GM12891 (cell line): ENCODE measurements at places on chromosomes 7 and 10.
A peak's percentile ranks its signal among the peaks of the same experiment; 100 is the strongest.

GRCh38 chr10:89382757-89383156 lies 4.9 kb downstream of the IFIT1B start:
- DNase-seq, result no peak

GRCh38 chr10:44183667-44184632 lies 200.9 kb downstream of the CXCL12 start:
- DNase-seq, result no peak

DNA sequence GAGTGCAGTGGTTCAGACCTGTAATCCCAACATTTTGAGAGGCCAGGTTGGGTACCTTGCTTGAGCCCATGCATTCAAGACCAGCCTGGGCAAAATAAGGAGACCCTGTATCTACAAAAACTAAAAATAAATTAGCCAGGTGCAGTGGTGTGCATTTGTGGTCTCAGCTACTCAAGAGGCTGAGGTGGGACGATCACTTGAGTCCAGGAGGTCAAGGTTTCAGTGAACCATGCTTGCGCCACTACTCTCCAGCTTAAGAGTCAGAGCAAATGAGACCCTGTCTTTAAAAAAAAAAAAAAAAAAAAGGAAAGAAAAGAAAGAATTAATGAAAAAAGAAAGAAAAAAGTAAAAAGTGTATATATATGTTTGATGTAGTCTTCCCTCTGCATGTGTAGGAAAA lies 24.7 kb downstream of the MICU1 start:
- DNase-seq, result no peak

DNA sequence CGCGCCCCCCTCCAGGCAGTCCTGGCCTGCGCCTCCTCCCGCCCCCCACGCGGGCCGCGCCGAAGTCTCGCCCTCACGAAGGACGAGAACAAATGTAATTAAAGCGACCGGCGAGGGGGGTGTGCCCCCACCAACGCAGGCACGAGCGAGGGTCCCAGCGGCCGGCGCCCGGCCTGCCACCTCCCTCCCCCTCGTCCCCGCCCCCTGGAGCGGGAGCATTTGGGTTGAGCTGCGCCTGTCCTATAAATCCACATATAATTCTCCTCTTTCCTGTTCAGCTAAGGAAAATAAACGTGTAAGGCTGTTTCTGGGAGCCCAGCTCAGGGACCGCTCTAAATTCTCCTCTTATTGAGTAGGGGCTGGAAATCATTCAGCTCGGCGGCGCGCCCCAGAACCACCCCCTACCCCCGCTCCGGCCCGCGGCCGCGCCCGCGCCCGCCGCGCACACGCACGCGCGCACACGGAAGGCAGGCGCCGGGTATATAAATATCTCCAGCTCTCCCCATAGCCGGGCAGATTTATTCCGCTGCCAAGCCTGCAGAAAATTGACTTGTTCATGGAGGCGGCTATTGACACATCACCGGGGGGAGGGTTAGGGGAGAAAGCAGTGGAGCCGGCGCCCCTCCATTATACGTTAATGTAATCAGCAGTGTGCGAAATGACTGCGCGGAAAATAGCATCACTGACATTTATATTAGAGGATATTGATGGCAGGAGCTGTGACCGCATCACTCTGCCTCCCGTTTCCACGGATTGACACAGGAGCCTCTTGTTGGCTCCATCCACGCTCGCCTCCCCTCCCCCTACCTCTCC lies 61.6 kb upstream of the BTRC start:
- no peak for DNase-seq

GRCh38 chr7:130013241-130013640 lies 37.9 kb downstream of the ZC3HC1 start:
- no peak for DNase-seq

DNA sequence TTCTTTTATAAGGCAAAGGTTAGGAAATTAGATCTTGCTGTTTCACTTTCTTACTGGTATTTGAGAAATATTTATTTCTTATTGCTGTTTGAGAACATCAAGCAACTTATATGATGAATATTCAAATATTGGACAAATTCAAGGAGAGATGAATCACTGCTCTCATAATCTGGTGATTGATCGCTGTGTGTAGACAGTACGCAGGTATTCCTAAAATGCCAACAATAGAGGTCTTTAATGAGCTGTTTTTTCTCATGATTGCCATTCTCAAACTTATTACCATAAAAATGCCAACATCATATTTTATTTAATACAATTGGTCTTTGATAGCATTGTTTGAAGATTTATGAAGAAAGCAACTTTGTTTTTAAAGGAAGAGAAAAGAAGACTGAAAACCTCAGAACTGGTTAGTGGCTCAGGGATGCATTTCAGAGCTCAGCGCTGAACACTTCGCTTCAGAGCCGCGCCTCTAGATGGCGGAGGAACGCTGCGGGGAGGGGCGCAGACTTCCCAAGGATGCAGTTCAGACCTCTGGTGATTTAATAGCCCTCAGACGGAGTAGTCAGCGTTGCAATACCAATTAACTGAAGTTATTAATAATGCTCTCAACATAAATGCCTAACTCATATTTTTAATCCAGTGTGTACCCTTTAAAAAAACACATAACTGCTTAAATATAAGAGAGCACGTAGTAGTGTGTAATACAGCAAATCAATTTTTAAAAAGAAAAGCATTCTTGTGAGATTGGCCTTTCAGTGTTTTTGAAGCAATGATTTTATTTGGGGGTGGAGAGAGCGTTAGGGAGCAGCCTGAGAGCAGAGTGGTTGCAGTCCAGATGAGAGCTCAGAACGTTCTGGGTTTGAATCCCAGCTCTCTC lies 38.5 kb upstream of the STEAP4 start:
- no peak for DNase-seq

DNA sequence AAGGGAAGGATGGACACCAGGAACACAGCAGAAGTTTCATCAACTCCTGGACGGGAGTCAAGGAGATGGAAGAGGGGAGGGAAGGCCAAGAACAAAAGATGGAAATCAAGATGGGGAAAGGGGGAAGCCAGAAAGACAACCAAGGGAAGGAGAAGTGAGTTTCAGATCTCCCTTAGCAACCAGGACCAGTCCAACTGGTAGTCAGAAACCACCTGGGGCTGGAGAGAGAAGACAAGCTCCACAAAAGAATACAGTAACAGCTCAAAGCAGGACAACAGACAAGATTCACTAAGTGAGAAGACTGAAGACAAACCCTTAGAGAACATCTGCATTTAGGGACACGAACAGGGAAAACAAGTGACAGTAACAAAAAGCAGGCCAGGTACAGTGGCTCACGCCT lies 30.6 kb downstream of the CDCA7L start:
- no peak for DNase-seq

- DNase-seq, result no peak
Measured at GRCh38 chr10:30070001-30070685, 10.8 kb upstream of the JCAD start.

GRCh38 chr7:36668750-36669149 lies 55.5 kb downstream of the AOAH start:
- no peak for DNase-seq

DNA sequence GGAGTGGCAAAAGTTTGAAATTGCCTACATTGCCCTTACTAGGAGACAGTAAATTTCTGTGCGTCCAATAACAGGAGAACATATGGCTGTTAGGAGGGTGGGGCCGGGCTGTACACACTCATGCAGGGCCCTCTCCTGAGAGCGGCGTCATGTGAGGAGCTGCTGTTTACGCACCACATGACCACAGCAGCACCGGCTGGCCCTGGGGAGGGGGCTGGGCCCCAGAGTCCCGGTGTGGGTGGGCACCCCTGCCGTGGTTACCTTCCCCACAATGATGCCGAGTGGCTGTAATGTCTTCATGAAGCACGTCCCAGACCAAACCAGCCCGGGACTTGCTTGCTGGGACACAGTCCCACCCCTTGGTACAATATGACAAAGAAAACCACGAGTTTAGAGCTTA lies 308.7 kb downstream of the DNAJB6 start:
- no peak for DNase-seq

GRCh38 chr10:133364645-133365431 lies 7.0 kb upstream of the FUOM start:
- DNase-seq, result no peak

DNA sequence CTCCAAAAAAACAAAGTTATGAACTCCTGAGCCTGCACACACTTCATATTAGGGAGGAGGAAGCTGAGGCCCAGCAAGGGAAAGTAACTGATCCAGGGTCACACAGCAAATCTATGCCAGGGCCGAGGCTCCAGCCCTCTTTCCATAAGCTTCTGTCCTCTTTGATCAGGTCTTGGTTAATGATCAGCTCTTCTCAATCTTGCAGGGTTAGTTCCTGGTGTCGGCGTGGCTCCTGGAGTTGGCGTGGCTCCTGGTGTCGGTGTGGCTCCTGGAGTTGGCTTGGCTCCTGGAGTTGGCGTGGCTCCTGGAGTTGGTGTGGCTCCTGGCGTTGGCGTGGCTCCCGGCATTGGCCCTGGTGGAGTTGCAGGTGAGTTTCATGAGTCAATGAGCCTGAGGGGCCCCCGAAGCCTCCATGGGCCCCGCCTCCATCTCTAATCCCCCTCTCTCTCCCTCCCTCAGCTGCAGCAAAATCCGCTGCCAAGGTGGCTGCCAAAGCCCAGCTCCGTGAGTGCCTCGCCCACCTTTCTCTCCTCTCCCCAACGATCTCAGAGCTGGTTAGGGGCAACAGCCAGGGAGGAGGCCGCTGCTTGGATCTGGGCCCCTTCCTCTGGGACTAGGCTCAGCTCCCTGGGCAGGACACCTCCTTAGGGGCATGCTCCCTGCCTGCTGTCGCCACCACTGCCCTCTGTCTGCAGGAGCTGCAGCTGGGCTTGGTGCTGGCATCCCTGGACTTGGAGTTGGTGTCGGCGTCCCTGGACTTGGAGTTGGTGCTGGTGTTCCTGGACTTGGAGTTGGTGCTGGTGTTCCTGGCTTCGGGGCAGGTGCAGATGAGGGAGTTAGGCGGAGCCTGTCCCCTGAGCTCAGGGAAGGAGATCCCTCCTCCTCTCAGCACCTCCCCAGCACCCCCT lies 23.7 kb upstream of the LIMK1 start:
- no peak for DNase-seq

- no peak for DNase-seq
Measured at GRCh38 chr7:157412021-157412443, 75.2 kb downstream of the DNAJB6 start.

DNA sequence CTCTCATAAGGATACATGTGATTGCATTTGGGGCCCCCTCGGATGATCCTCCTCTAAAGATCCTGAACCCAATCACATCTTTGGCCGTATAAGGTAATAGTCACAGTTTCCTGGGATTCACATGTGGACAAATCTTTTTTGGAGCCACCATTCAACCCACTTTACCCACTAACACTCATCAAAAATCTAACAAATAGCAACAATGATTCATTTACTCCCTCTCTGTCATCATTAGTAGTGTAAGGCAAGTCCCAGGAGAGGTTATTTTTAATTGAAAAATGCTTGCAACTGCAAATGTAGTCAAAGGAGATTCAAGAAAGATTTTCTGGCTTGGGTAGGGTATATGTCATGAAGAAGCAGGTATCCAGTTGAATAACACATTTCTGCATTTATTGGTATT lies 9.9 kb upstream of the SMKR1 start:
- DNase-seq, result no peak

DNA sequence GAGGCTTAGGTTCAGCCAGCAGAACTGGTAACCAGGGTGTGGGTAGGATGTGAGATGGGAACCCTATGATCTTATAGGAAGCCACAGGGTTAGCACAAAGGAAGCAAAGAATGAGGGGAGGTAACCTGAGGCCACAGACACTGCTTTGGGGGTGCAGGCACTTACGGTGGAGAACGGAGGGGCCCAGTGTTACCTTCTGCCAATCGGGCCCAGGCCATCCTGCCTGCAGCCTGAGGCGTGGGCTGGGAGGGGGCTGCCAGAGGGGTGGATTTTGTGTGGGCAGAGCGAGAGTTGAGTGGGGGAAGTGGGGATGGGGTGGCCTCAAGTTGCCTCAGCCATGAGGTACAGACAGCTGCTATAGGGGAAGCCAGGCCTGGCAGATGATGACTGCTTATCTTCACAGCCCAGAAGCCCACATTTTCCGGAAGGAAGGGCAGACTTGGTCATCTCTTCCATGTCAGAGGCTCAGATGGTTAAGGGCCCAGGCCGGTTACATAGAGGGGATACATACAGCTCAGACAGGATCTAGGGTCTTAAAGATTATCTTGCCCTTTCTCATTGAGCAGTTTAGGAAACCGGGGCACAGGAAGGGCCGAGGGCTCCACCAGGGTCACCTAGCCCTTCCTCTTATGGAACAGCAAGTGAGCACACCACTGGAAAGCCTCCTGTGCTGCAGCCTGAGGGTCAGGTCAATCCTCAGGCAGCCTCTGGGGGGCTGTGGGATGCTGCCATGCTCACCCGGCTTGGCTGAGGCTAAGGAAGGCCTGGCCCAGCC lies 24.4 kb upstream of the VSIR start:
- DNase-seq, result no peak

GRCh38 chr10:124999433-125000365 lies 57.8 kb downstream of the ZRANB1 start:
- DNase-seq, result peak; percentile 7

GRCh38 chr7:83427884-83428283 lies 221.1 kb downstream of the SEMA3E start:
- DNase-seq, result no peak

DNA sequence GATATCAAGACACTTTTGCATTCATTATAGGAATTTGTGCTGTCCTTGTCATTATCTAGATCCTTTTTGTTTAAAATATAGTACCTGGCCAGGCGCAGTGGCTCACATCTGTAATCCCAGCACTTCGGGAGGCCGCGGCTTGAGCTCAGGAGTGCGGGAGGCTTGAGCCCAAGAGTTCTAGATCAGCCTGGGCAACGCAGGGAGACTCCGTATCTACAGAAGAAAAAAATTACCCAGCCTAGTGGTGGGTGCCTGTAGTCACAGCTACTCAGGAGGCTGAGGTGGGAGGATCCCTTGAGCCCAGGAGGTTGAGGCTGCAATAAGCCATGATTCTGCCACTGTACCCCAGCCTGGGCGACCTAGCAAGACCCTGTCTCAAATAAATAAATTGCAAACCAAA lies 621 bp upstream of the MORN4 start:
- DNase-seq, result no peak

GRCh38 chr10:3783682-3784432 lies 1.2 kb downstream of the KLF6 start:
- DNase-seq, result no peak

GRCh38 chr10:49735848-49736563 lies 26.1 kb downstream of the OGDHL start:
- no peak for DNase-seq

GRCh38 chr10:23202779-23203178 lies 10.7 kb downstream of the PTF1A start:
- no peak for DNase-seq

GRCh38 chr10:121597504-121598262 lies 561 bp downstream of the FGFR2 start:
- DNase-seq, result peak; percentile 35

GRCh38 chr7:24702755-24703154 lies 54.5 kb downstream of the GSDME start:
- DNase-seq, result no peak

DNA sequence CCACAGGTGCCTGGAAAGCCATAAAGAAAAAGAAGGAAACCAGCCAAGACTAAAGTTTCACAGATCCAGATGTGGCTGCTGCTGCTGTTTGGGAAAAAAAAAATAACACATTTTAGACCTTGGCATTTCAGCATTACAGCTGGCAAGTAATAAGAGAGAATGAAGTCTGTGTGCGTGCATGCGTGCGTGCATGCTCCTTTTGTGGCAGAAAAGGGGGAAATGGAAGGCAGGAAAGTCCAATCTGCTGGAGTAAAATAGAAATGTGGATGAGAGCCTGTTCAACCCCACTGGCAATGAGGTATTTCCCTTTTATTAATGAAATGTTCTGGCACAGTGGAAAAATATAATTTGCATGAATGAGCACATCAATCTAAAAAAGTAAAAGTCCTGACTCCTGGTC lies 137.0 kb upstream of the SEMA3A start:
- DNase-seq, result no peak

GRCh38 chr10:33216661-33217427 lies 117.6 kb downstream of the NRP1 start:
- no peak for DNase-seq
